Activated T-cell treated with anti-CD3 and anti-CD28 coated beads for 4 hours (primary cell): ENCODE measurements at places on chromosomes 6 and 20.
A peak's percentile ranks its signal among the peaks of the same experiment; 100 is the strongest.

- DNase-seq = no peak
Measured at GRCh38 chr6:133958791-133959190, 5.8 kb downstream of the TBPL1 start.

DNA sequence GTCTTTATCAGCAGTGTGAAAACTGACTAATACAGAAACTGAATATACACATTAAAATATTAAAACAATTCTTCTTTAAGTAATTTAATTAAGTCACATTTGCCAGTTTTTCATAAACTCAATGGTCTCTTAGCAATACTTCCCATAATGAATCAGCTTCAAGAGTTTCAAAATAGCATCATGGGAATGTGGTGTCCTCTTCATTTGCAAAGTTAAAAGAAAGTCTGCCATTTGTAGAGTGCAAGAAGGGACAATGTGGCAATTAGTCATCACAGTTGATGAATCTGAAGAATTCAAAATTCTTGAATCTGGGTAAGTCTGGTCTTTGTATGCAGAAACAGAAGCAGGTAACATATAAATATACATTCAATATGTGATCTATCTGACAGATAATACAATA is 38.7 kb downstream of the SYNE1 start:
- no peak for DNase-seq

- DNase-seq = no peak
Measured at GRCh38 chr6:135108692-135109091, 54.1 kb upstream of the HBS1L start.

DNA sequence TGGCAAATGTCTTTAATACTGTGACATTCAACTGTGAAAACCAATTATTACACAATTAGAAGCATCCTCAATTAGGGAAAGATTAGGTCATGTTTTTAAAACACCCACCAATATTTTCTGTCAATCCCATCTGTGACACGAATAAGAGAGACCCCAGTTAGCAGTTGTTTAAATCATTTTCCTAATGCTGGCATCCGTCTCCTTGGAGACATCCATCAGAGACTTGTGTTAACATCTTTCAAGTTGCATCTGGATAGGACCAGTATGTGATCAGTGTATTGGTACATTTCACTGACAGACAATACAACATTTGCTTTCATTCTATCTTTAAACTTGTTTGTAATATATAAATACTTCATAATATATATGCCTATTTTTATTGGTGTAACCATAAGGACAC is 420.7 kb upstream of the RNF217 start:
- DNase-seq = no peak

- no peak for DNase-seq
Measured at GRCh38 chr6:169388395-169389166, 134.9 kb upstream of the THBS2 start.

- DNase-seq = no peak
Measured at GRCh38 chr20:11305406-11305805, 612.3 kb upstream of the BTBD3 start.

- no peak for DNase-seq
Measured at GRCh38 chr6:149990661-149991471, 27.1 kb downstream of the ULBP1 start.

DNA sequence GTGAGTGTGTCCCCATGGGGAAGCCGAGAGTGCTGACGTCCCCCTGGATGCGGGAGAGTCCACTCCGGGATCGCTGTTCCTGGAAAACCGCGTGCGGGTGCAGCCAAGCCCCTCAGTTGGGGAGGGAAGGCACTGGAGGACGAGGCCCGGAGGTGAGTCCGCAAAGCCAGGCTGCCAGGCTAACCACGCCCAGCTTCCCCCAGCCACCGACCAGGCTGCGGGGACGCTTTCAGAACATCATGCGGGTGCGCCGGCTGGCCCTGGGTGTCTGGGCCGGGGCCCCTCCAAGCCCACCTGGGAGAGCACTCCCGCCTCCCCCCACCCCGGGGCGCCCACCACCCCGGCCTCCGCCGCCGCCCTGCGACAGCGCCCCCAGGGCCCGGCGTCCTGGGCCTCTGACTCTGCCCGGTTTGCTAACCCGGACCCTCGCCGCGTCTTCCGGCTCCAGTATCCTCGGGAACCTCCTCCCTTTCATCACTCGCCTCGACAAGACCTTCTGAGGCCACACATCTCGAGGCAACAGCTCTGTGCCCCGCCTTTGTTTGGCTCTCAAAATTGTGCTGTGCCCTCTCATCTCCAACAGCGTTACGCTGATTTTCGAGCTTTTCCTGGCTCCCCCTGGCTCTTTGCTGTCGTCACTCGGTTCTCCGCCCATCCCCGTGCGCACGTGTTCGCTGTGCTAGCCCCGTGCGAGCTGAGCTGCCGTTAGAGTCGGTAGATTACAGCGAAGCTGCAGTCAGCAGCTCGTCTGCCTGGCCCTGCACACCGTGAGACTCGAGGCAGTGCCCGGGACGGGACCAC is 47.1 kb upstream of the ENTPD6 start:
- DNase-seq = peak; percentile 56

DNA sequence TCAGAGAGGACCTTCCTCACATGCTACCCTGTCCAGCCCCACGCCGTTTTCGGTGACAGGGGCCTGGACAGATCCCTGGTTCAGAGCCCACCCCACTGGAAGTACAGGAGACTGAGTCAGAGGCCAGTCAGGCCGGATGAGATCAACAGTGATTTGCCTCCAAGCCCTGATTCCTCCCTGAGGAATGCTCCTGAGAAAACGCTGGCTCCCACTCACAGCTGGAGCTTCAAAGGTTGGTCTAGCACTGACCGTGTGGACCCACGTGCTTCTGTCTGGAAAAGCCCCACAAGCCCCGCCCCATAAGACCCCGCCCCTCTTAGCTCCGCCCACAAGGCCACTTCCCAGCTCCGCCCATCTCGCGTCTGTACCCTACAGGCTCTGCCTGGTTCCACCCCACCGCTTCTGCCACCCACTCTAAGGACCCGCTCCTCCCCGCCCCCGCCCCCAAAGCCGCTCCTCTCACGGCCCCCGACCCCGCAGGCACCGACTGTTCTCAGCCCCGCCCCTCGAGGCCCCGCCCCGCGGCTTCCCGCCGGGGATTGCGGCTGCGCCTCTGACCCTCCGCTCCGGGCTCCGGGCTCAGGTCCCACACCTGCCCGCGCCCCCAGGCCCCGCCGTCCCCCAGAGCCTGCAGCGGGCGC is 64.9 kb upstream of the BHLHE23 start:
- DNase-seq = peak; percentile 11

DNA sequence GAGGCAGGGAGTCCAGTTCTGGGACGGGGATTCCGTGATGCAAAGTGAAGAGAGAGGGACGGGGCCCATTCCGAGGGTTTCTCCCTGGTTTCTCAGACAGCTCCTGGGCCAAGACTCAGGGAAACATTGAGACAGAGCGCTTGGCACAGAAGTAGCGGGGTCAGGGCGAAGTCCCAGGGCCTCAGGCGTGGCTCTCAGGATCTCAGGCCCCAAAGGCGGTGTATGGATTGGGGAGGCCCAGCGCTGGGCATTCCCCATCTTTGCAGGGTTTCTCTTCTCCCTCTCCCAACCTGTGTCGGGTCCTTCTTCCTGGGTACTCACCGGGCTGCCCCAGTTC is 35.9 kb upstream of the HLA-G start:
- no peak for DNase-seq

- no peak for DNase-seq
Measured at GRCh38 chr6:146981981-146982380, 222.2 kb upstream of the STXBP5 start.

GRCh38 chr6:33730611-33731010 is 16.1 kb downstream of the IP6K3 start:
- DNase-seq = no peak

- DNase-seq = no peak
Measured at GRCh38 chr20:61555566-61555965, 303.5 kb downstream of the CDH4 start.

DNA sequence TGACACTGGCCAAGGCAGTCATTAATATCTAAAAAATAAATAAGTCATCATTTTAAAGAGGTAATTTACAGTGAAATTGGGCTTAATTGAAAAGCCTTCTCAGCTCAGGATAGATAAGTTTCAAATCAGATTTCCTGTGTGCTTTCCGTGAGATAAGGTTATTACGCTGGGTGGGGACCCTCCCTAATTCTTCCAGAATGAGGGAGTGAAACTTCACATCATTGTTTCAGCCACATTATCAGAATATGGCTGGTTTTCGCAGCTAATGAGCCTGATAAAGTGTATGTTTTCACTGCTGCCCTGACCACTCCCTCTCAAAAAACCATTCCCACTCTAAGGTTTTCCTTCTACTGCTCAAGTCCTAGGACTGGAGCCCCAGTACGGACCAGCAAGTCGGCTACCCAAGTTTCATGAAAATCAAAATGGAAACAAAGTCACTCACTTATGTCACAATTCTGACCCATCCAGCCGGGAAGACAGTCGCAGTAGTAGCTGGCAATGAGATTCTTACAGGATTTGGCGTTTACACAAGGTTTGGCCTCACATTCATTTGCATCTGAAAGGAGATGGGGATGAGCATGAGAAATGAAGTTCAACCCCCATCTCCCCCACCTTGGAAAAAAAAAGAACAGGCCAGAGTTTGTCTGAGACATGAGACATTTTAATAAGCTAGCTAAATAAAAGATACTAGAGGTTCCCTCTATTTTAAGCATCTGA is 24.6 kb downstream of the JAG1 start:
- no peak for DNase-seq

DNA sequence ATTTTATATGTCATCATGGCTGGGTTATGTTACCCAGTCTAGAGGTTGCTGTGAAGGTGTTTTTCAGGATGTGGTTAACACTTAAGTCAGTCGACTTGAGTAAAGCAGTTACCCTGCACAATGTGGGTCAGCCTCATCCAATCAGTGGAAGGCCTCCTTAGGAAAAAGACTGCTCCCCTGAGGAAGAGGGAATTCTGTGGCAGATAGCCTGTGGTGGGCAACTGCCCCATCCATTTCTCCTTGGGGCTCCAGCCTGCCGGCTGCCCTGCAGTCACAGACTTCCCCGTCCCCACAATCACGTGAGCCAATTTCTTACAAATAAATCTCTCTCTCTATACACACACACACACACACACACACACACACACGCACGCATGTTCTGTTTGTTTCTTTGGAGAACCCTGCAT is 34.5 kb upstream of the MPC1 start:
- peak; percentile 30 for DNase-seq

GRCh38 chr20:54095824-54096223 is 25.4 kb upstream of the BCAS1 start:
- no peak for DNase-seq

GRCh38 chr6:9138936-9139335 is 703.6 kb upstream of the SLC35B3 start:
- no peak for DNase-seq

GRCh38 chr6:13005994-13006393 is 289.4 kb downstream of the PHACTR1 start:
- no peak for DNase-seq

- no peak for DNase-seq
Measured at GRCh38 chr6:44198684-44199083, 18.0 kb upstream of the MYMX start.

DNA sequence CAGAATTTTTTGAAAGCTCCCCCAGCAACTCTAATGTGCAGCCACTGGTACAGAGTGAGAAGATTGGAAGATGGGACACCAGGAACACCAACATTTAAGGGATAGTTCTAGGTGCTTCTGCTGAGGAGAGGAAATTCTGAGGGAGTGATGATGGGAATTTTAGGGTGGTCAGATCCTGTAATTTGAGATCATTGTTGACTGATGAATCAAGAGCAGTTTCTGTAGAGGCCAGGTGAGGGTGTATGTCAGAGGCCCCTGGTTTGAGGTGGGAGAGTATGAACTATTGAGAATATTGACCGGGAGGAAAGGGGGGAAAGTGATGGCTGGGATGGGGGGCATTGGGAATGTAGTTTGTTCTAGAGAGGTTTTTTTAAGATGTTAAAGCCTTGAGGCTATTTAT is 47.2 kb downstream of the PTPRA start:
- no peak for DNase-seq

GRCh38 chr20:9978397-9979004 is 56.3 kb upstream of the ANKEF1 start:
- DNase-seq = peak; percentile 24

- no peak for DNase-seq
Measured at GRCh38 chr6:46704562-46704961, 16.9 kb downstream of the TDRD6 start.

DNA sequence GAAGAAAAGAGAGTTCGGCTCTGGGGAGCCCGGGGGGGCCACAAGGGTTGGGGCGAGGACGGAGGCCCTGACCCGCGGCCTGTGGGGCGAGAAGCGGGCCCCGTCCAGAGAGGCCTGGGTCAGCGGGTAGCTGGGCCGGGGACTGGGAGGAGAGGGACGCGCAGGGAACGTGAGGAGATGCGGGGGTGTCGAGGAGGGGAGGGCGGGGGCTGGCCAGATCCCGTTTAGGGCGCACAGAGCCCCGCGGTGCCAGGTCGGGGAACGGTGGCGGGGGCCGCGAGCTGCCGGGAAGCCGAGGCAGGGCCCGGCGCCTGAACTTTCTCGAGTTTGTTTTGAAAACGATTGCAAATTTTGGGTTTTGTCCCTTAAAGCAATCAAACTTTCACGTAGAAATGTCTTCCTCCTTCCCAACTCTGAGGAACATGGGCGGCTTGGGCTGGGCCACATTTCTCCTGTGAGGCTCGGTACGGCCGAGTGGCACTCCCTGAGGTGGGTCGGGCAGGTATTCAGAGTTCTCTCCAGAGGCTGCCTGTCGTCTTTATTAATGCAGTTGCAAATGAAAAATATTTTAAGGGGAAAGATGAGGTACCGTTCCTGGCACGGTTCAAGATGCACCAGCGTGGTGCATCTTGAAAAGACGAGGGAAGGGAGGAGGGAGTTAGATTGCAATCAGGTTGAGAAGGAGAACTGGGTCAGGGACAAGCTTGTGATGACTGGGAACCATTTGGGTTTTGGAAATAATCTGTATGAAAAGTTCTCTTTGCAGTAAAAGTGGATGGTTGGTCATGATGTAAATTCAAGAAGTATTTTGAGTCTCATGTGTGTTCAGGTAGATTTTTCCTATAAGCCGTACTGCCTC is 972 bp downstream of the RNF8 start:
- no peak for DNase-seq

DNA sequence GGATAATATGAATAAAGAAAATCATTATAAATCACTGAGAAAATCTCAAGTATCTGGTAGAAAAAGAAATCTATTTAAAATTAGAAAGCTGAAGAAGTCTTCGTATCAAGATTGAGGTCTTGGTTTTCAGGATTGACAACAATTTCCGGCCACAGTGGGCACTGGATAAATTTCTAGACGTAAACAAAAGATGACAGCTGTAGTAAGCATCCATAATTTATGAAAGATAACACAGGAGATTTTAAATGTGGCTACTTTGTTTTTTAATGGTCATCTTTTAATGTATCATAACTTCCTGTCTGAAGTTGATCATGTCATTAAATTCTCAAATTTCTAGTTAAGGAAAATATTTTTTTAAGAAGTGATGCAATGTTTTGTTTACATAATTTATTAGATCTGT is 444.2 kb downstream of the HTR1B start:
- DNase-seq = no peak

DNA sequence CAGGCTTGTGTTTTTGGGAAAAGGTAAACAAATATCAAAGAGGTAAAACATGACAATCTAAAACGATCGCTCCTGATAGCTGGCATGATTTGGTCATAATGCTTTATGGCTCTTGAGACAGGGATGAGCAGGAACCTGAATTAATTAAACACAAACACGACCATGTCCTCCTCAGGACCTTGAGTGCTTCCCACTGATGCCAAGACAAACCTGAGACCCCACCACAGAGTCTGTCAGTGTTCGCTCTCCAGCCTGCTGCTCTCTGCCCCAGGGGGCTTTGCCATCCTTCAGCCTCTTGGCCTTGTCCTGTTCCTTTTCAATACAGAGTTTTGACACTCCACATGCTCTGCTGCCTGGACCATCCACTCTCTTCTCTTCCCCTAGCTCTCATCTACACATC is 119.4 kb downstream of the MAN1A1 start:
- no peak for DNase-seq

- no peak for DNase-seq
Measured at GRCh38 chr6:71134929-71135642, 153.5 kb upstream of the OGFRL1 start.
